ENCODE measurements at places on chromosomes 12 and 14. TPM values are rescaled to one million over a fixed set of nuclear protein-coding genes. Genes with fewer than 3 reads are reported as not detected.
A peak's percentile ranks its signal among the peaks of the same experiment; 100 is the strongest.

KNTC1 gene
- total RNA-seq: 15.4 TPM

RPS6KL1 gene
- 1.7 TPM for total RNA-seq

FAR2 gene
- total RNA-seq: 1.1 TPM

DNA sequence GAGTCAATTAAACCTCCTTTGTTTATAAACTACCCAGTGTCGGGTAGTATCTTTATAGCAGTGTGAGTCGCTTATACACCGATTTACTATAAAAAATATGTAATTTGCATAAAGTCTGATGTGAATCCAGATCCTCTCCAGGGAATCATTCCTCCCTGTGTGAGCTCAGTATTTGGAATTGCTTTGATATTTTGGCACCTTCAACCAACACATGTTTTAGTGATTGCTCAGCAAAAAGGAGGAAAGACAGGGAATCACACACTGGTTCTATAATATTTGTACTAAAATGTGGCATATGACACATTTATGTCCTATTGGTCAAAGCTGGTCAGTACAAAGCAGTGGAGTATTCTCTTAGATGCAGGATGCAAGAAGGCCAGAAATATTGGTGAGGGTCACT is 703.9 kb upstream of the ATXN7L3B start:
- no peak for ATAC-seq

DNA sequence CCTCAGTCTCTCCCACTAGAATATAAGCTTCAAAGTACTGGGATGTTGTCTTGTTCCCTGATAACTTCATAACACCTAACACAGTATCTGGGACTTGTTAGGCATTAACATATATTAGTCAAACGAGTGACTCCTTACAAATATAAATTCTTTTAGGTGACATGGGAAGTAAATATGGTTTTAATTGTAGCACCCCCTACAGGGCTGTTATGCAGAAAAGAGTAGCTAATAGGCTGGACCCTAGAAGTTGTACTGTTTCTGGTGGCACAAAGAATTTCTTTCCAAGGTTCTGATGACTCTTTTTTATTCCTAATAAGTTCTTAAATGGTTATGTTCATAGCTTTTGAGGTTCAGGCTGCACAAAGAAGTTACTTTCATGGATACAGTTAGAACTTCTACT is 29.8 kb downstream of the GPATCH2L start:
- no peak for ATAC-seq

DNA sequence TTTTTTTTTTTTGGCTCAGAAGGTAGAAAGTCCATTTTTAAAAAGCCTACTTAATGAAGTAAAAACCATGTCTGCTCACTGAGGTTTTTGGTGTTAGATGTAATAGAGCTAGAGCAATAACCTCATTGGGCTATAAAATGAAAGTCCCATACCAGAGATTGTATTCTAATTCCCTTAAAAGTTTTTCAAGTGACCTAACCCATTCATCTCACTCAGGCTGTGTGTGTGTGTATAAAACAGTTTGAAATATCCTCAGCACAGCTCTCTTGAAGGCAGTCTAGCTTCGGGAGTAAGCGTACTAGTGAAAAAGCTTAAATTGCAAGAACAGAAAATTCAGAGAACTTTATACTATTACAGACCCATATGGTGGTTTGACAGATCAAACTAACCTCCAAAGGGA is 313.8 kb downstream of the CEP128 start:
- ATAC-seq: no peak

UTP20 gene
- total RNA-seq: 11.5 TPM

DNA sequence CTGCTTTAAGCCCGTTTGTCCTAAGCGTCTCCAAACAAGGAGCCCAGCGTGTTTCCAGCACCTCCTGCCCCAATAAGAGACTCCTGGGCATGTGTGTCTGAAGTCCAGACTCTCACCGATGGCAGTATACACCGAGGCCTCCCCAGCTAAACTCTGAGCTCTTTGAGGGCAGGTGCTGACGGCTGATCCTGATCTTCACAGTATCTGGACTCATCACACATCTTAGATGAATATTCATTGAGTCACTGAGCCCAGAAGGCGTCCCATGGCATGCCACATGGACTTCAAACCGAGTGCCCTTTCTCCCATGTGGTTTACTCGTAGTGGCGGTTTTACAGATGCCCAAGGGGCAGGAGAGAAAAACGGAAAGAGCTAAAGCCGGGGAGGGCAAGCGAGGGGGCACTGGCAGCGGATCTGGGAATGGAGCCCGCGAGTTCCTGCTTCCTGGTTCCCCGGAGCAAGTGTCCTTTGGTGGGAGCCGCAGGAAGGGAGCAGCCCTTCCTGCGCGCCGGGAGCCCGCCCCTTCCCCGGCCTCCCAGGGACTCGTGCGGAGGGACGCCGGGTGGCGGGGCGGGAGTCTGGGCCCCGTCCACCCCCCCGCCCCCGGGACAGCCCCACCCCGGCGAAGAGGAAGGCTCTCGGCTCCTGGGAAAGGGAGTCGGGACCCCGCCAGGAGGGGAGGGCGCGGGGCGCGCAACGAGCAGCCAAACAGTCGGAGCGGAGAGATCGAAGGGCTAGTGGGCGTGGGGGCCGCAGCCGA is 585 bp upstream of the TEAD4 start:
- ATAC-seq: peak; percentile 64

DNA sequence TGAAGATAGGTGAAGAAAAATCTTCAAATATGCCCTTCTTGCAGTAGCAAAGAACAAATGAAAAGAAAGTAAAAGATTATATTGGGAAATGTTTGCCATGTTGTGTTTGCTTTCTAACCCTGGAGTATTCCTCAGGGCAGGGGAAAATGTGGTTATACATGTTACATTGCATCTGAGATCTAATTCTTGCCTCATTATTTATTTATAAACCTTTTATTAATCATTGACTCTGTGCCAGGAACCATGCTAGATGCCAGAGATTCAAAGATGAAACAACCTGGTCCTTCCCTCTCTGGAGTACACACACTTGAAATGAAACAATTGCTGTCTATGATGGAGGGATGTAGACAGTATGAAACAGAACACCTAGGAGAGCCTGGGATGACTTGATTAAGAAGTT is 128.1 kb upstream of the HMGA2 start:
- ATAC-seq: no peak

DNA sequence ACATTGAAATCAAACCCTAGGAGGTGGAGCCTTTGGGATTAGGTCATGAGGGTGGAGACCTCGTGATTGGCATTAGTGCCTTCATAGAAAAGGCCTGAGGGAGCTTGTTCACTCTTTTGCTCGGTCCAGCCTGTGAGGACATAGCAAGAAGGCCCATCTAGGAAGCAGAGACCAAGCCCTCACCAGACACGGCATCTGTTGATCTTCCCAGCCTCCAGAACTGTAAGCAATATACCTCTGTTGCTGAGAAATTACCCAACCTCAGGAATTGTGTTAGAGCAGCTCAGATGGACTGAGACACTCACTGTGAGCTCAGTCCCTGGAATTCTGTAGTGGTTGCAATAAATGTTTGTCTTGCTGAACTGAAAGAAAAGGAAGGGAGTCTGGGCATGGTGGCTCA is 116.2 kb upstream of the MAP1LC3B2 start:
- peak; percentile 28 for ATAC-seq

DNA sequence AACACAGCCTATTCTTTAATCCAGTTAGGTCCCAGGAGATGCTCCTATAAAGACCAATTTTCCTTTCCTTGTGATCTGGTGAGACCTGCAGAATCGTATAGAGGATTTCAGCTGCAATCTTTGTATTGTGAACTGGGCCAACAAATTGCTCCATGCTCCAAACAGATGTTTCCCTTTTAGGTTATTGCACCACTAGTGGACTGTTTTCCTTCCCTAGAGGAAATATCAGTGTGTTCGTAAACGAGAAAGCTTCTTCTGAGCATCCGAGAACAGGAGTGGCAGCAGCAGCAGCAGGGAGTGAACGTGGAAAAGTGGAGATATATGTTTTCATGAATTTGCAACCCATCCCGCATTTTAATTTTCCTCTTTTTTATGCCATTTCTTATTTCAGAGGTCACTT is 344.1 kb upstream of the PDE3A start:
- ATAC-seq: no peak

PMEL gene
- total RNA-seq: 0.52 TPM

CARMIL3 gene
- 0.48 TPM for total RNA-seq

- no peak for ATAC-seq
Measured at GRCh38 chr12:44581642-44582242, 294.4 kb downstream of the NELL2 start.

All from esophagus mucosa (tissue), 1 donor.